ENCODE measurements at places on chromosomes 1 and 21.

DNA sequence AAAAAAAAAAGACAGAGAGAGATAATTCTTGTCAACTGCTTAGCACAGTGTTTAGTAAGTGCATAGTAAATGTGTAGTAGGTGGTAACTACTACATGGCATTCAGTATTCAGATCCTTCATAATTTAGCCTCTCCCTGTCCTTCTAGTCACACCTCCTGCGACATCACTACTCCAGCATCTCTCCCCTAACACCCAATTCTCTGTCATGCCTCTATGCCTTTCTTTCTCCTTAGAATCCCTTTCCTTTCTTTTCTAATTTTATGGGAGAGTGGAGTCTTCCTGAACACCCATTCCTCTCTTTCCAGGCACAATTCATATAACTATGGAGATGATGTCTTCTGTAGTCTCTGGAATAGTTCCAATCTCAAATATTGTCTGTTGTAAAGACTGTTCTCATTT is 3.9 kb upstream of the VPS72 start:
- DNase-seq = no peak

DNA sequence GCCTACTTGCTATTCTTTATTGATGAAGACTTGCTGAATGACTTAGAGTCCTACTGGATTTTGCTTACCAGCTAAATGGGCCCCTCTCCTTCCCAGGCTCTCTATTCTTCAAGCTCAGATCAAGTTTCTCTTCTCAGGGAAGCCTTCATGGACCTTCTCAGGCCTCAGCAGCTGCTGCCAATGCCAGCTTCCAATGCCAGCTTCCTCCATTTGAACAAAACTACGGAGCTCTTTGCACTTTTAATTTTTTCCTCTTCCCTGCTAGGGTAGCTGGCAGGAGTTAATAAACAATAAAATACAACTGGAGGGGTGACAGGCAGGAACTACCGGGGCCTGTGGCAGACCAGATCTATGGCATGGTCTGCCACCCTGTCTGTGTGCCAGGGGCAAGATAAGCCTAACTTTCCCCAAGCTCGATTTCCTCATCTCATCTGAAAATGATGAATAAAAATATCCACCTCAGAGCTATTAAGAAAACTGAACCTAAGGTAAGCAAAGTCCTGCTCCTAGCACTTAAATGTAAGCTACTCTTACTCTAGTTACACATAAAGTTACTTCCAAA is 995 bp upstream of the IPO13 start:
- no peak for DNase-seq

- DNase-seq = no peak
Measured at GRCh38 chr1:103208844-103209243, 100.5 kb upstream of the COL11A1 start.

DNA sequence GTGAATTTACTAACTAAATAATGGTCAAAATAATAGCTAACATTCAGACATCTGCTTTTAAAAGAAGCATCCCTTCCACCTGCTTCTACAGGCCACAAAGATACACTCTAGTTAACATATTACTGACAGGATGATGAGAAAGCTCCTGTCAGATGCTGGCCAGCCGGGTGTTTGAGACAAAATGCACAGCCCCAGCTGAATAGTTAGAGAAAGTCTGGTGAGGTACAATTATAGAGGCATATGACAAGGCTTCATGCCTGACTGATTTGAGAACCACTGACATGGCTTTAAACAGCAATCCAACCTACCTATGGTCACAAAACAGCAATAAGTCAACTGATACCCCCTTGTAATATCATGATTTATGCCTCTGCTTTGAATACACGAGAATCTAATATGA is 137.0 kb downstream of the DENND1B start:
- no peak for DNase-seq
